RWPE1 (cell line): ENCODE measurements at places on chromosomes 4 and X.

- peak; percentile 59 for DNase-seq
These were observed 29.8 kb upstream of the RELL1 start for GRCh38 chr4:37715889-37716402.

DNA sequence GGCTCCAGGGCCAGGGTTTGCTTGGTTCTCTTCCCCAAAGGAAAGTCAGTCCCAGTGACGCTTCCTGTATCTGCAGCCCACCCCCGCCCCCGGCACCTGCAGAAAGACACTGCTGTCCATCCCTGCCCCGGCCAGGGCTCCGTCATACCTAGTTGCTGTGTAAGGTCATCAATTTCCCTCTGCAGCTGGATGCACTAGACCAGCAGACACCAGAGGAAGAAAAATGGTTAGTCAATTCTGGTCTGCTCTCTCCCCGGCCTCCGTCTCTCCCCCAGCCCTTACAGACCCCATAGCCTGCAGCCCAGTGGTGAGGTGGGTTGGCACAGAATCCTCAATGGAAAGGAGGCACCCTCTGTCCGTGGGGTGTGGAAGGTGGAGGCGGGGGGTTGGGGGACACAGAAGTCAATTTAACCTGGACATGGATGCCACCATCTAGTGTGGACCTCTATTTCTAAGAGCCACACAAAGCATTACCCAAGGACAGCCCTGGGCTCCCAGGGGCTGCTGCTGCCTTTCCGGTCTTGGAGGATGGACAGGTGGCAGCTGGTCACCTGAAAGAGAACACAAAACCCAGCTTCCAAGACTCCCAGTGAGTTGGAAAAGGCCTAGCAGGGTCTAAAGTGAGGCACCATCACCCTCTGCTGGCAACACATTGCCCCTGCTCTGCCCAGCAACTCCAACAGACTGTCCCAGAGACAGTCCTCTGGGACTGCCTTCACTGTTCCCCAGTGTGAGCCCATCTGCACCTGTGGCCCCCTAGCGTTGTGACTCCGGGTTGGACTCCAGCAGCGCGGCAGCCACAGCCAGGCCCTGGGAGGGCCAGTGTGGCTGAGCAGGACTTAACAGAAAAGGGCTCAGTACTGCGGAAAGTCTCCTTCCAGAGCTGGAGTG is 40.2 kb upstream of the NHSL2 start:
- DNase-seq, result no peak

GRCh38 chr4:173332021-173332487 is 2.1 kb downstream of the HMGB2 start:
- DNase-seq, result no peak

GRCh38 chr4:188665491-188666457 is 526.5 kb downstream of the TRIML1 start:
- no peak for DNase-seq

DNA sequence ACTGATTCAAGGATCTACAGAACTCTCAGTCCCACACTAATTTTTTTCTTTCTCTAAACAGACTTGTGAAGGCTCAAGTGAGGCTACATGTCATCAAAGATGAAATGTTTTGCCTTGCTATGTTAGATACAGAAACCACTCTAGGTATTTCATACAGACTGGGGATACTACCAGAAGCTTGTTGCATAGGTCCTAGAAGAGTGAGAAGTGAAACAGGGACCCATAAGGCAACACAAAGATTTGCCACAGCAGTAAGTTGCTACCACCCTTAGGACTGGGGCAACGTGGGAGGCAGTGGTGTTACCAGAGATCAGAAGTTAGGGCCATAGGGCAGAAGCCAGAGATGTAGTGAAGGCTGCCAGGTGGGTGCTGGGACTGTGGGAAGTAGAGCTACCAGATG is 50.7 kb upstream of the MID1IP1 start:
- DNase-seq, result no peak
